ENCODE measurements at places on chromosomes 3 and 15.

DNA sequence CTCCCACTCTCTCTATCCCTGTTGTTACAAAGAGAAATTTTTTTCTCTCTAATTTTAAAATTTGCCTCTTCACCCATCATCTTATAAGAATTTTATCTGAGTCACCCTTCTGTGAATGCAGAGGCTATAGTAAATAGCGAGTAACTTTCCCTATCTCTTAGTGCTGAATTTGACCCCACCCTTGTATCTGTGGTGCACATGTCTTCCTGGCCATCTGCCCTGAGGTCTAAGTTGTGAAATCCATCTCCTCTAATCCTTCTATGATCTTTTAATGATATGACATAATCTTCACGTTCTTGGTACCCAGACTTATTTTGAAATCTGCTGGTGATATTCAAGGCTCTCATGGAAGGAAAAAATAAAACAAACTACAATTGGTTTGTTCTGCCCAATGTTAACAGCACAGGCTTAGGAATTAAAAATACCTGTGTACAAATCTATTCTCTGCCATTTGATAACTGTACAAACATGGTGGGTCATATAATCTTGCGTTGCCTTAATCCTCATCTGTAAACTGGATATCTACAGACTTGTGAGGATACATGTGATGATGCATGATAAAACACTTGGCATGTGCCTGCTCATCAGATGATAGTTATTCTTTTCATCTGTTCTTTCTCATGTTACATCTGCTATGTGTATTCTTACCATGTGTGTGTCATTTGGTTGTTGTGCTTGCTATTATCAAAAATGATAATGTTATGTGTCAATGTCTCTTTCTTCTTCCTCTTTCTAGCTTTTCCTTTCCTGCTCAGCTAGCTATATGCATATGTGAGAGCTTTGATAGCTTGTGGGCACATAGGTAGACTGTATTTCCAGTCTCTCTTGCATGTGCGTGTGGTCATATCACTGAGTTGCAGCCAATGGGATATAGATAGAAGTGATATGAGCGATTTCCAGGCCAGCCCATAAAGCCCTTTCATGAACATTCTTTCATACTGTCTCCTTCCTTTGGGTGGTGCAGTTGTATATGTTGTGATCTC is 13.7 kb upstream of the CCR3 start:
- no peak for DNase-seq

DNA sequence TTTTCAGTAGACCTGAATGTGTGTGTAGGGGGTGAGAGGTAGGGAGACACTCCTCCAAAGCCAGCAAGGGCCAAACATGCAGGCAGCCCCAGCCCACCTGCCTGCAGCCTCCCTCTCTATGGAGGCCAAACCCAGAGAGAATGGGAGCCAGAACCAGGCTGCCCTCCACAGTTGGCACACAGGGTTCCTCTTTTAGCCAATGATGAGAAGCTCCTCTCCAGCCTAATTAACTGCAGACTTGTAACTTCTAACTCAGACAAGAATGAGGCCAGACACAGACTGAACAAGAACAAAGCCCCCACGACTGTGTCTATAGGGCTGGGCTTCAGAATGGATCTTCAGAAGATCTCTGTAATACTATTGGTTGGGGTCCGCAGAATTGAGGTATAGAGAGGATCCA is 12.3 kb upstream of the TLE3 start:
- no peak for DNase-seq

DNA sequence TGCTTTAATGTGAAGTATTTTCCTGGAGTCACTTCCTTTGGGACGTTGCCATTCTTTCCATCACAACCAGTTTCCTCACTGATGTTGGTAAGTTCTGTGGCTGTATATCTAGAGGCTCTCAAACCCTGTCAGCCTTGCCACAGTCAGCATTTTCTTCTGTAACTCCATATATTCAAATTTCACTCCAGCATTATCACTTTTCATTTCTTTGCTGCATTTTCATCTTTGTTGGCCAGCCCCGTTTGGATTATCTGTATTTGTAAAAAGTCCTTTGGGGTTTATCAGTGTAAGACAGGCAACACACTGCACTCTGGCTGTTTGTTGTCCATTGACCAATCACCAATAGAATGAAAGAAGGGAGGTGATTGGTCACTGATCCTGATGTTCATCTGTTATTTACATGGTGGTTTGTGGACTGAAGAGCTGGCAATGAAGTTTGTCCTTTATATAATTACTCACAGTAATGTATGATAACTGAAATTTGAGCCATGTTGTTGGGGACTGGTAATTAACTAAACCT is 20.3 kb downstream of the GMPS start:
- DNase-seq: no peak

DNA sequence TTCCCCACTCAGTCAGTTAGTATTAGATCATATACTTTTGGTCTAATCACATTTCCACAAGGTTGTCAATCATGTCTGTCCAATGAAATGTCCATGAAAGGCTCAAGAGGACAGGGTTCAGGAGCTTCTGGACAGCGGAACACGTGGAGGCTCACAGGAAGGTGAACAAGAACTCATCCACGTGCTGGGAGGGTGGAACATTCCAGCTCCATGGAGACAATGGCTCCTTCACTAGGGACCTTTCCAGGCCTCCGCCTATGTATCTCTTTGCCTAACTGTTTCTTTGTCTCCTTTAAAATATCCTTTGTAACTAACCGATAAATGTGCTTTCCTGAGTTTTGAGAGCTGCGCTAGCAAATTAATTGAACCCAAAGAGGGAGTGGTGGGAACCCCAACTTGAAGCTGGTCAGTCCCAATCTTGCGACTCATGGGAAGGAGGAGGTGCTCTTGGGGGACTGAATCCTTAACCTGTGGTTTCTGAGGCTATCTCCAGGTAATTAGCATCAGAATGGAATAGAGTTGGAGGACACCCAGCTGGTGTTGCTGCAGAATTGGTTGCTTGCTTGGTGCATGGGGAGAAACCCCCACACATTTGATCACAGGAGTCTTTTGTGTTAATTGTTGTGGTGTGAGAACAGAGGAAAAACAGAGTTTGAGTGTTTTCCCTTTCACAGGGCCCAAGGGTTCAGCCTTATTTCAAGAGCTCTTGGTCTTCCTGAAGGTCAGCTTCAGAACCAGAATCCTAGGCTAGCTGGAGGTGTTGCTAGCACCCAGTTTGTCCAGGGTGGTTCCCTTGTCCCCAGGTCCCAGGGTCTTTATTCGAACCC is 3.0 kb upstream of the TKT start:
- DNase-seq: no peak

GRCh38 chr15:70250208-70251201 is 152.8 kb upstream of the TLE3 start:
- DNase-seq: no peak

- DNase-seq: no peak
Measured at GRCh38 chr3:37941608-37942508, 48.7 kb upstream of the VILL start.

DNA sequence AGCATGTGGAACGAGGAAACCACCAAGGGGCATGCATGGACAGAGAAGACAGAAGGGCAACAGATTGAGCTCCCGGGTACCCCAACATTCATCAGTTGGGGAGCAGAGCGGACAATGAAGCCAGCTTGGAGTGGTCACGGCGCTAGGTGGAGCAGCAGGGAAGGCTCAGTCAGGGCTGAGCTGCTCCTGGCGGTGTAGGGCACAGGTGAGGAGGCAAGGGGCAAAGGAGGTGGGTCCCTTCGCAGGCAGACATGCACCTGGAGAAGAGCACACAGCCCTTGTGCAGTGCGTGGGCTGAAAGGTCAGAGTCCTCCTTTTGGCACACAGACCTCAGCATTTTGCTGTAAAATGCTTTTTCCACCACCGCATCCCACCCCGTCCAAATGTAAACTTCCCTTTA is 90.0 kb upstream of the SLC6A6 start:
- DNase-seq: no peak

DNA sequence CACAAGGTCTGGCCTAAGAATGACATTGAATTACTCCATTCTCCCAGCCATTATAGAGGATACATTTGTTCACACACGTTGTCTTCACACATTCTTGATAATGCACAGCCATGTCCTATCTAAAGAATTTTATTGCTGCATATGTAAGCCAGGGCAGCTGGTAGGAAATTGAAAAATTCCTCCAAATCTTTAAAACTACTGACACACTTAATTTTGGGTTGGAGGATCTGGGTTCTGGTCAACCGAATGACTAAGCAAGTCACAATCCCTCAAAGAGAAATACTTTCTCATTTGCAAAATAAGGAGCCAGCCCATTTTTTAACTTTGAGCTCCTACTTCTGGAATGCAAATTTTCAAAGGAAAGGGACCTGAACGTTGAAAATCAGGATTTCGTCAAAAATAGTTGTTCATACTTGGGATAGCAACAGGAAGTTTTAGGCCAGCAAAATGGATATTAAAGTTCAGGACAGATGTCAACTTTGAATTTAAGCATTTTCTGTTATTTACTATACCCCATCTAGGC is 638.3 kb downstream of the NTRK3 start:
- DNase-seq: no peak

GRCh38 chr15:62649793-62650420 is 392.6 kb upstream of the TPM1 start:
- DNase-seq: no peak

DNA sequence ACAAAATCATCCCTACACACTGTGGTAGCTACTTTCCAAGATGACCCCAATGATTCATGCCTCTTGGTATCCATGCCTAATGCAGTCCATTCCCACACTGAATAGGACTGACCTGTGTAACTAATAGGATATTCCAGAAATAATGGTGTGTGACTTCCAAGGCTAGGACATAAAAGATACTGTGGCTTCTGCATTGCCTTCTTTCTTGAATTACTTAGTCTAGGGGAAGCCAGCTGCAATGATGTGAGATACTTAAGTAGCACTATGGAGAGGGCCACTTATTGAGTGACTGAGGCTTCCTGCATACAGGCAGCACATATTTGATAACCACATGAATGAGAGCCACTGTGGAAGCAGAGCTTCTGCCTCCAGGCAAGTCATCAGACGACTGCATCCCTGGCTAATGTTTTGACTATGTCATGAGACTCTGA is 50.1 kb downstream of the NR1I2 start:
- DNase-seq: no peak

- DNase-seq: no peak
Measured at GRCh38 chr3:12894629-12895028, 53.3 kb upstream of the RPL32 start.

DNA sequence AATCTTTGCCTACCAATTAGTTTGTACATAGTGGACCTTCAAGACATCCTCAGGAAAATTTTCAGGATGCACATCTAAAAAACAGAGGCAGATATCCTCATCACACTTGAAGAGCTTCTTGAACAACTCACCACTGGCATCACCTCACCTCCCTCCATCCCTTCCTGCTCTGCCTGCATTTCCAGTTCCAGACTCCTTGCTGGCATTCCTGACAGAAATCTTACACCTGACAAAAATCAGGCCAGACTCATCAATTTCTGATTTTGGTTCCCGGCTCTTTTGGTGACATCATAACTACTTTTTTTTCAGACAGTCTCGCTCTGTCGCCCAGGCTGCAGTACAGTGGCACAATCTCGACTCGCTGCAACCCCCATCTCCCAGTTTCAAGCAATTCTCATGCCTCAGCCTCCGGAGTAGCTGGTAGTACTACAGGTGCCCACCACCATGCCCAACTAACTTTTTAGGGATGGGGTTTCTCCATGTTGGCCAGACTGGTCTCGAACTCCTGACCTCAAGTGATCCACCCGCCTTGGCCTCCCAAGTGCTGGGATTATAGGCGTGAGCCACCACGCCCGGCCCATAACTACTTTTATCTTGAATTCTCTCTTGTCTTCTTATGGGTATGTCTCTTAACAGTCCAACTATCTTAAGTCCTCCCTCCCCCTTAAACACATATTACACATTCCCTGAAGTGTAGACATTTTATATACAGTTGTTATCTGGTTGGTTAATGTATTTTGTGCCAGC is 216.6 kb upstream of the IL12A start:
- no peak for DNase-seq

GRCh38 chr3:9704347-9705322 is 1.0 kb downstream of the CPNE9 start:
- DNase-seq: no peak

DNA sequence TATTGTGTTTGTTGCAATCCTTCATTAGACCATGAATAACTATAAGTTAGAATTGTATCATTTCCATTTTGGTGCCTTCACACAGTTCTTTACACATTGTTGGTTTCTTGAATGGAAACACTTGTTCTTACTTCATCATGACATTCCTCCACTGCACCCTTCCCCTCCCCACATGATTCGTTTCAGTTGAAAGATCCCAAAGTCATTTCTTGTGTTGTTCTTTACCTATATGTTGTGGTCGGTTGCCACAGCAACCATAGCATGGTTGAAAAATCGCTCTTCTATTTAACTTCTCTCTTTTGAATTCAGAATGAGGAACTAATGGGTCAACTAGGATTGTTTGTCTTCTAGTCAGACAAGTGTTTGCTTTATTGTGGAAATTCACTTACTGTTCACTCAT is 103.3 kb downstream of the IL1RAP start:
- DNase-seq: no peak

- DNase-seq: no peak
Measured at GRCh38 chr3:8621872-8622271, 22.7 kb downstream of the SSUH2 start.

DNA sequence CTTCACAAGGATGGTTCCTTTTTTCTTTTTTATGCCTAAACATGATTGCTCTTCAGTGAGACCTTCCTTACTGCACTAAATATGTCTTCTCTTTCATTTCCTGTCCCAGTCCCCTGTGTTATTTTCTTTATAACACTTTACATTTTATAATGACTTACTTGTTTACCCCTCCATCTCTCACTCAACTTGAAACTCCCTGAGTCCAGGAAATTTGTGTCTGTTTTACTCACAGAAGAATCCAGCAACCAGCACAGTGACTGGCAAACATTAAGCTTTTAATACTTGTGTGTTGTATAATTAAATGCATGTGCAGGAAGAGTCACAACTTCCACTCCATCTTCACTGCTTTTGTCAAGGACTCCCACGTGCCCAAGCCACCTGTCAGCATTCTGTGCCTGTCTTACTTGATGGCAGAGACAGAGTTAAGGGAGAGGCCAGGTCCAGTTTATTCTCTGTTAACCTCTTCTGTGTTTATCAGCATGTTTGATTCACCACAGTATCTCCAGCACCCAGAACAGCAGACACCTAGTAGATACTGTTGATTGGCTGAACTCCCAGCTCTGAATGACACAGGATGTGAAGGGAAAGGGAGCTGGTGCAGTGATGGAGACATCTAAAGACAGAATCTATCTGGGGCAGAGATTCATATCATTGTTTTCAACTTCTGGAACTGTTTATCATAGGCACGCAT is 42.8 kb downstream of the SSR3 start:
- no peak for DNase-seq

DNA sequence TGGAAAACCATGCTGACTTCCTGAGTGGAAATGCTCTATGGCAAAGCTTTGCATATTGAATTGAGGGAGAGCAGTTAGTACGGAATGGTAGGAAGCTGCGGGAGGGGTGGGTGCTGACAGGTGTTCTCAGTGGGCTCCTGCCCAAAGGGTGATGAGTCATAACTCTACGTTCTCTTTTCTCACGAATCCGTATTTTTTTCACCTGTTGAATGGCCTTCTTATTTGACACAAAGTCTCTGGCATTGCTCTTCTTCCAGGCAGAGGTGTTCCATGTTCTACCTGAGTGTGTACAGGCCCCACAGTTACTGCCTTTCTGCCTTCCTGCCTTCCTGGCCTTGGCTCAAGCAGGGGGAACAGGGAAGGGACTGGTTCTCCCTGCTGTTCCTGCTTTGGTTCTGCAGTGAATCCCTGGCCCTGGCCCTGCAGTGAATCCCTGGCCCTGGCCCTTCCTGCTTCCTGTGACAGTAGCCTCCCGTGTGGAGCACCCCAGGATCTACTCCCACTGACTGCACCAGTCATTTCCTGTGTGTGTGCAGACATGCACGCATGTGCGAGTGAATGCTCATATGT is 31.9 kb downstream of the TRAK1 start:
- DNase-seq: no peak

- DNase-seq: no peak
Measured at GRCh38 chr15:98669638-98670037, 21.3 kb downstream of the IGF1R start.

Data from activated CD4-positive, alpha-beta T cell treated with anti-CD3 and anti-CD28 coated beads for 4 hours (primary cell).